Activated effector memory CD4-positive, alpha-beta T cell treated with Interleukin-2 at 50 U/mL for 16 hours (primary cell): ENCODE measurements at places on chromosomes 7 and 10.

DNA sequence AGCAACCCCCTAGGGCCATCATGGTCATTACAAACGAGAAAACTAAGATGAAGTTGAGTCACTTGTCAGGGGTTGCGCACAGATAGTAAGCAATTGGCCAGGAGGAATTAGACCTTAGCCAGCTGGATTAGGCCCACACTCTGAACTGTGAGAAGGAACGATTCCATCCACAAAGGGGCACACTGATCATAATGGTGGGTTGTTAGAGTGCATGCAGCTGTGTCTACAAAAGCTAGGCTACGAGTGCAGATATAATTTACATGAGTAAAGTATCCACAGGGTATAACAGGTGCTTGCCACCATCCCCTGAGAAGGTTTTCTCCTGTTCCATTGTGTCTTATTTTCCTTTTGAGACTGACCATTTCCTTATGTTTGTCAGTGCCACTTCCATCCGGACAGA lies 16.6 kb upstream of the FAM170B start:
- no peak for DNase-seq

DNA sequence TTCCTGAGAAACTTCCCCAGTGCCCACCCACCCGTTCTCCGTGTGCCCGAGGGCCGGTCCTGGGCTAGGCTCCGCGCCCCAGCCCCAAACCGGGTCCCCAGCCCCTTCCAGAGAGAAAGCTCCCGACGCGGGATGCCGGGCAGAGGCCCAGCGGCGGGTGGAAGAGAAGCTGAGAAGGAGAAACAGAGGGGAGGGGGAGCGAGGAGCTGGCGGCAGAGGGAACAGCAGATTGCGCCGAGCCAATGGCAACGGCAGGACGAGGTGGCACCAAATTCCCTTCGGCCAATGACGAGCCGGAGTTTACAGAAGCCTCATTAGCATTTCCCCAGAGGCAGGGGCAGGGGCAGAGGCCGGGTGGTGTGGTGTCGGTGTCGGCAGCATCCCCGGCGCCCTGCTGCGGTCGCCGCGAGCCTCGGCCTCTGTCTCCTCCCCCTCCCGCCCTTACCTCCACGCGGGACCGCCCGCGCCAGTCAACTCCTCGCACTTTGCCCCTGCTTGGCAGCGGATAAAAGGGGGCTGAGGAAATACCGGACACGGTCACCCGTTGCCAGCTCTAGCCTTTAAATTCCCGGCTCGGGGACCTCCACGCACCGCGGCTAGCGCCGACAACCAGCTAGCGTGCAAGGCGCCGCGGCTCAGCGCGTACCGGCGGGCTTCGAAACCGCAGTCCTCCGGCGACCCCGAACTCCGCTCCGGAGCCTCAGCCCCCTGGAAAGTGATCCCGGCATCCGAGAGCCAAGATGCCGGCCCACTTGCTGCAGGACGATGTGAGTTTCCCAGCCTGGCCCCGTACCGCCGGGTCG lies at the start of gene SCD:
TSS of gene SCD (plus strand) at position 469 of the 803 bp plus-strand sequence. CDS start at position 741, 272 bp downstream.
- DNase-seq: peak; percentile 65

DNA sequence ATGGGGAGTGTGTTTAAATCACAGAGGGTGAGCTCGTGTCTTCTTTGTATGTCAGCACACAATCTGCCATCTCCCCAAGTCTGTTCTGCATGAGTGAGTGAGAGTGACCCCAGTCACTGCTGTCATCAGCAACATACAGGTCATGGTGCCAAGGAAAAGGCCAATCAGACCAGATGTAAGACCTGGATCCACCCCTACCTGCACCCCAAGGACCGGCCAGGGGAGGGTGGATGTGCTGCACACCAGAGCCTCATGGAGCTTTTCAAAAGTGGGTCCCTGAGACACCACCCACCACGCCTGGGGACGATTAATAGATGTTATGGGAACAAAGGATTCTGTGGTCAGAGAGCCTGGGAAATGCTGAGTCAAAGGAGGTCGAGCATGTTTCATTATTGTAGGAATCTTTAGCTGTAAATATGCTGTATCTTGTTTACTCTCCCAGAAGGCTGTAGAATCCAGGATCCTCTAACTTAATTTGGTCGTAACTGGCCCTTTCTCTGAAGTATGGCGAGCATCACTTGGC lies 420.5 kb downstream of the RPS24 start:
- no peak for DNase-seq

DNA sequence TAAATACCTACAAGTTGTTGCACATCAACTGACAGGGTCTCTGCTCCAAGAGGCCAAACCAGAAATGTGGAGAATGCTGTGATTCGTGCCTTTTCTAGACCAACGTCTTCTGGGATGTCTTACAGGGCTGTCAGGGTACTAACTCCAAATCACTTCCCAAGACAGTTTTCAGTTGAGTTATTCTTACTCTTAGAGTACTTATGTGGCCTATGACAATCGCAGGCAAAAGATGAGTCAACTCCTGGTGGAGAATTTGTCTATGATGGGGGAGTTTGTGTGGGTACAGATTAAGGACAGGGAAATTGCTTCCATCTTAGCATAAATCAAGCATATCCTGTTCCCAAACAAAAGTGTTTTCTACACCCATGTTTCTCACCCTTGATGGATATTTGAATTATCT lies 734.8 kb downstream of the TNS3 start:
- no peak for DNase-seq

DNA sequence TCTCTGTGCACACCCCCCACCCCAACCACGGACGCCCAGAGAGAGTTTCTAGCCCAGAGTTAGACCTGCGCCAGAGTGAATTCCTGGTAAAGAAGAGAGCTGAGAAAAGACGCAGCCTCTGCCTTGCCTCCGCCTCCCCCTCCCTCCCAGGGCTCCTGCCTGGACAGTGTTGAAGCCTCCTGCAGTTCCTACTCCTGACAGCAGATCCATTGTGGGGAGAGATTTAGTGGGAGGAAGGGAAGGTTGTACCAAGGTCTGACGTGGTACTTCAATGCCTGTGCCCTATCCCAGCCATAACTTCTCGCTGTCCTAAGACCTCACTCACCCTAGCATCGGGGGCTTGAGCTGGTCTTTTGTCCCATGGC lies 952 bp downstream of the SRRM3 start:
- DNase-seq: no peak

DNA sequence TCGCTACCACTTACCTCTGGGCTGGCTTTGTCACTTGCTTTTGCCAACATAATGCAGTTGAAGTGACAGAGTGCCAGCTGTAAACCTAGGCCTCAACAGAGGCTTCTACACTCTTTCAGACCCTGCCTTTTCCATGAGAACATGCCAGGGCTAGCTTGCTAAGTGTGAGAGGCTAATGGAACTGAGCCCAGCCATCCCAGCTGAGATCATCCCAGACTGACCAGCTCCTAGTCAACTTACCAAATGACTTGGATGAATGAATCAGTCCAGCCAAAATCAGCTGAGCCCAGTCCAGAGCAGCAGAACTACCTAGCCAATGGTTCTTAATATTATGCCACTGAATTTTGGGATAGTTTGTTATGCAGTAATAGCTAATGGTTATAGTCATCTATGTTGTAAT lies 34.7 kb upstream of the MKLN1 start:
- DNase-seq: no peak

- no peak for DNase-seq
Measured at GRCh38 chr7:30246392-30246791, 38.0 kb upstream of the ZNRF2 start.

DNA sequence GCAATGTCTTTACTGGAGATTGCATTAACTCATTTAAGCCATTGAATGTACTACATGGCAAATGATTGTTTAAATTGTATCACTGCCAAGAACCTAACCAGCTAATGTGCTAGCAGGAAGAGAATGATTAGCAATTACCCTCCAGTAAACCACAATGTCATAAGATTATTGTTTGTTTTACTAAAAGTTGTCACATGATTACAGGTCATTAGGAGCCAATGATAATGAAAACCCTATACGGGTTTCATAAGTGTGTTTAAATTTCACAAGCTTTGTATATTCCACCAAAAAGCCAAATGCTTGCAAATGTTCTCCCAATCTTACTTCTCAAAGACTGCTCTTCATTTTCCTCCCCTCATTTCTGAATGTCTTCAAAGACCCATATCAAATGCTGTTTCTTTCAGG lies 76.5 kb upstream of the PPP1R3C start:
- no peak for DNase-seq

- DNase-seq: no peak
Measured at GRCh38 chr7:93378131-93378760, 146.1 kb downstream of the VPS50 start.

GRCh38 chr10:119101366-119102098 lies 2.4 kb upstream of the DENND10 start:
- no peak for DNase-seq

GRCh38 chr7:151248346-151249033 lies at the start of gene SMARCD3:
TSS of gene SMARCD3 (minus strand) at chr7:151248694. CDS start at chr7:151248562, 132 bp downstream.
- peak; percentile 30 for DNase-seq

GRCh38 chr10:77004917-77005564 lies 632.6 kb downstream of the KCNMA1 start:
- no peak for DNase-seq

DNA sequence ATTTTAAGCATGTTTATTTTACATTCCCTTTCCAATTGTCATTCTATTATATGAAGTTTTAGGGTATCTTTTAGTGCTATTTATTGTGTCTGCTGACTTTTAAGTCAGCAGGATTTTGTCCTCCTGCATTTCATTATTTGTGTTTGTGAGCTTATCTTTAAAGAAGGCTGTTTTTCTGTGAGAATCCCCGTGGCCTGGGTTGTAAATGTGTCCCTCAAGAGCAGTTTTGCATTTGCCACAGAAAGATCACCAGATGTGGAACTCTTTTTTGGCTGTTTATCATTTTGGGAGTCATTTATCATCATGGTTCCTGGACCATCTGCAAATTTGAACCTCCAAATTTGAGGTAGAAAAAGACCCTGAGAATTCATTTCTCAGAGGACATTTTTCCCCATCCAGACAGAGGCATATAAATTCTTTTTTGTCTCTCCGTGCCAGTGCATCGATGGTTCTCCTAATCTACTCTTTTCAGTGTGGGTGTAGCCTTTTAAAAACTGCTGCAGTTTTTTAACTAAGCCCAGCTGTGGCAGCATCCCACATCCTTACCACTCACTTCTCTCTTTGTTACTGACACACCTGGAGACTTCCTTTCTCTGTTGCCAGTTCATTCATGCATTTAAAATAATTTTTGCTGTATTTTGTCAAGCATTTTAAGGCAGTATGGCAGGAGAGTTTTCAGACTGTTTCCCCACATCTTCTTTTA lies 20.1 kb upstream of the MTURN start:
- no peak for DNase-seq

GRCh38 chr10:91944880-91945630 lies 21.5 kb downstream of the BTAF1 start:
- DNase-seq: no peak

- peak; percentile 46 for DNase-seq
Measured at GRCh38 chr7:30285536-30286284, 1.3 kb downstream of the ZNRF2 start.

DNA sequence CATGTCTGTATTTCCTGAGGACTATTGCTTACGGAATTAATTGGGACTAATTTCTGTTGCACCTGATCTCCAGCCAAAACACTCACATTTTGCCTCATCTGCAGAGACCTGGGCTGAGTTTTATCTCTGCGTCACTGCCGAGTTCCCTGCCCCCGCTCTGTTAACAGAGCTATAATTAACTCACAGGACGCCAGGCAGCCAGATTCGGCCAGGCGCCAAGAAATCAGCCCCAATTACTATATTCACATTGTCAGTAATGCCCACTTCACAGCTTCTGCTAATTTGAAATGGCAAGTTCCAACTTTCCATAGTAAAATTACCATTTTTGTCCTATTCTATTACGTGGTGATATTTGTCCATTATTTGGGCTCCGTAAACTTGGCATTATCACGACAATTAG lies 130.5 kb downstream of the CUX1 start:
- no peak for DNase-seq
